Activated CD4-positive, alpha-beta T cell treated with anti-CD3 and anti-CD28 coated beads, Interleukin-2, amount 50 U/mL, for 24 hours (primary cell): ENCODE measurements at places on chromosomes 4 and X.
A peak's percentile ranks its signal among the peaks of the same experiment; 100 is the strongest.

- no peak for DNase-seq
These were observed 23.7 kb downstream of the DCHS2 start for GRCh38 chr4:154467886-154468285.

DNA sequence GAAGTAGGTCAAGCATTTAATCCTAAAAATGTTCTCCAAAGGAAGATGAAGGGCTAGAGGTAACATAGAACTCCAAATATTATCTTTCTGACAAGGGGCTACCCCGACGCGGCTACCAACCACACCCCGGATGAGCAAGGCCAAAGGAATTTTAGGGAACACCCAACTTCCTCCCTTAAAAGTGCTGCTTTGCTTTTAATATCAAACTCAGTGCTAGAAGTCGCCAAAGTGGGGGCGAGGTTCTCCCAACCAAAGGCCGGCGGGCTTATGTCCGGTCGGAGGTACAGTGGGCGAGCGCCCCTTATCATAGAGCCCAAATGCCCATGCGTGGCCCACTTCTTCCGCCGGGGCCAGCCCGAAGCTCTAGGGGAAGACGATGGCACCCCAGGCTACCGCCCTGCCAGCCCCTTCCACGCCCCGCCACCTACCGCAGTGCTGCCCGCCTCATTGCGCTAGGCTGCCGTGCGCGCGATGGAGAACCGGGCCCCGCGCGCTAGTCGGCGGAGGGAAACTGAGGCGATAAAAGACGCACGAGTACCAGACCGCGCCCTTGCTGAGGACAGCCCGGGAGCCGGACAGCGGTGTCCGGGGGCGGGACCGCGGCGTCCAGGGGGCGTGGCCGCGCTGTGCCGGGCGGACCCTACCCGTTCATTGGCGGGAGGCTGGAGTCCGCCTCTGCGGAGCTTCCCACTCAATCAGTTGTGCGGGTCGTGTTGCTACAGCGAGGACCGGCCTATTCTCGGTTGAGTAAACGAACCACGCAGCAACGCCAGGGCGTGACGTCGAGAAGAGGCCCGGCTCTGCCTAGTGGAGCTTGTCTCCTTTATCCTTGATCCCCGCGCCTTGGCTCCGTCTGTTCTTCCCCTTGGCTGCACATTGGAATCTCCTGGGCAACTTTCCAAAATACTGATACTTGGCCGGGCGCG, at the start of gene ACOT9:
ACOT9 (minus strand) TSS at position 580 of the 926 bp plus-strand sequence; CDS start at position 448, 132 bp downstream.
- DNase-seq = peak; percentile 41

DNA sequence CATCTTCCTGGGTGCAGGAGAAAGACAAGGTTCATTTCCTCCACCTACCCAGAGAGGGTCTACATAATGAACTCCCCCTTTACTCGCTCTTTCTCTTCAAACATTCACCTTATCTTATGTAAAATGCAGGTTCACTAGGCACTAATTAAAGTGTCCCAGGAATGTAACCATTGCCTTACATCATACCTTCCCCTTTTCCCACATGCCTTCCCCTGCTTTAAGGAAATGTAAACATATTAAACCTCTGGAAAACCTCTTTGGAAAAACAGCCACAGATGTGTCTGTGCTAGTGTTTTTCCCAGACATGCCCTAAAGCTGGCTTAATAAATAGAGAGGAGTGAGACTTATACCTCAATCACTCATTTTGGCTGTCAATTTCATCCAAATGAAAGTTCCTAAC, 15.8 kb downstream of the TBC1D9 start:
- no peak for DNase-seq

DNA sequence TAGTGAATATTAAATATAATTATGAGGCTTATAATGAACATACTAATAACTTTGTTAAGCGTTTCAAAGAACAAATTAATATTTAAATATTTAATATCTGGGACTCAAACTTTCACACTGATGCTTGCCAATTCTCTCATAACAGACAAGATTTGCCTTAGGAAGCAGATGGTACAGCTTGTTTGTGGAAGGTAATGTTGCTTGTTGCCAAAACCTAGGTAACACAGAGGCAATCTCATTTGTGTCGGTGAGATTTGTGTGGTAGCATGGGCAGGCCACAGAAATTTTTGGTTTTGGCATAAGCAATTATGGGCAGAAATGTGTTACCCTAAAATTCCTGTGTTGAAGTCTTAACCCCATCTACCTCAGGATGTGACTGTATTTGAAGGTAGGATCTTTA, 114.9 kb upstream of the AFF2 start:
- DNase-seq = no peak
